Muscle of leg (tissue), 16 donors: ENCODE measurements at places on chromosomes 2 and 18. TPM values are rescaled to one million over a fixed set of nuclear protein-coding genes. Genes with fewer than 3 reads are reported as not detected.

STK25 gene
- total RNA-seq = 207 TPM

CLEC4F gene
- total RNA-seq = 0.09 TPM

DIPK1C gene
- 6.1 TPM for total RNA-seq

TEKT4 gene
- not detected for total RNA-seq

PLGLB1 gene
- 1.6 TPM for total RNA-seq

PROKR1 gene
- total RNA-seq = 1.2 TPM

TNFRSF11A gene
- 2.0 TPM for total RNA-seq

CD8B gene
- 0.31 TPM for total RNA-seq

- H3K4me1 ChIP-seq = peaks cover 24% of the 10 kb centered on the region
- H3K27ac ChIP-seq = no peak overlapping the region
These were observed 7.3 kb upstream of the MLPH start for GRCh38 chr2:237479747-237480146.

- no peak for DNase-seq
- no peaks in the 10 kb centered on the region for H3K4me1 ChIP-seq
- H3K4me3 ChIP-seq = no peak overlapping the region
- H3K27ac ChIP-seq = no peak overlapping the region
- H3K27me3 ChIP-seq = no peaks in the 10 kb centered on the region
These were observed 73.9 kb downstream of the VSNL1 start for GRCh38 chr2:17614174-17614930.

DNA sequence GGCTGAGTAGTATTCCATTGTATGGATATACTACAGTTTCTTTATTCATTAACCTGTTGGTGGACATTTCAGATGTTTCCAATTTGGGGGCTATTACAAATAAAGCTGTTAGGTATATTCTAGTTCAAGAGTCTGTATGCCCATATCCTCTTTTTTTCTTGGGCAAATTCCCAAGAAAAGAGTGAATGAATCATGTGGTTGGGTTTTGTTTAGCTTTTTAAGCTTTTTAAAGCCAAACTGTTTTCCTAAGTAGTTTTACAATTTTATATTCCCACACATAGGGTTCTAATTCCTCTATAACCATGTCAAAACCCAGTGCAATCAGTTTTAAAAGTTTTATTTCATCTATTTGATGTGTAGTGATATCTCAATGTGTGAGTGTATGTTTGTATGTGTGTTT, 44.9 kb upstream of the BAZ2B start:
- no peaks in the 10 kb centered on the region for H3K4me1 ChIP-seq
- no peaks in the 10 kb centered on the region for H3K36me3 ChIP-seq
- no peak overlapping the region for H3K27ac ChIP-seq
- DNase-seq = no peak
- H3K4me3 ChIP-seq = no peak overlapping the region
- H3K27me3 ChIP-seq = no peaks in the 10 kb centered on the region

DNA sequence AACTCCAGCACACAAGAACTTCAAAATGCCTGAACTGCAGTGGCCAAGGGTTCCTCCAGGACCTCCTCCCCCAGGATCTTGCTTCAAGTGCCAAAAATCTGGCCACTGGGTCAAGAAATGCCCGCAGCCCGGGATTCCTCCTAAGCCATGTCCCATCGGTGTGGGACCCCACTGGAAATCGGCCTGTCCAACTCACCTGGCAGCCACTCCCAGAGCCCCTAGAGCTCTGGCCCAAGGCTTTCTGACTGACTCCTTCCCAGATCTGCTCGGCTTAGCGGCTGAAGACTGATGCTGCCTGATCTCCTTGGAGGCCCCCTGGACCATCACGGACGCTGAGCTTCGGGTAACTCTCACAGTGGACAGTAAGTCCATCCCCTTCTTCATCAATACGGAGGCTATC, 306.4 kb downstream of the RBM43 start:
- no peaks in the 10 kb centered on the region for H3K4me1 ChIP-seq
- no peak for DNase-seq
- H3K27ac ChIP-seq = no peak overlapping the region
- no peaks in the 10 kb centered on the region for H3K27me3 ChIP-seq

GRCh38 chr2:158120102-158120501, 18.4 kb downstream of the UPP2 start:
- no peak for DNase-seq
- no peak overlapping the region for H3K4me3 ChIP-seq
- no peak overlapping the region for H3K27ac ChIP-seq
- H3K36me3 ChIP-seq = no peaks in the 10 kb centered on the region
- H3K4me1 ChIP-seq = no peaks in the 10 kb centered on the region

DNA sequence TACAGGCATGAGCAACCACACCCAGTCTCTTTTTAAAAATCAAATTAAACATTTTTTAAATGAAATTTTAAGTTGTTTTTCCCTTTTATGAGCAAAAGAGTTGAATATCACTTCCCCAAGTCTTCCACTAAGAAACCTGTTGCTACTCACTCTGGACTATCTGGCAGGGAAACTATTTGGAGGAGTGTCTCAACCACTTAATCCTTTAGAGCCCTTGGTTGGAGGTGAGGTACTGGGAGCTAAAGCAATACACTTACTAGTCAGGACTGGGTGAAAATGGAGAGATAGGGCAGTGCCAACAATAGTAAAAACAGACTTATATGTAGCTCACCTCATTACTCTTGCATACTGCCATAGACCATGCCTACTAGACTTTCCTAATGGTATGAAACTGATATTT, 135.5 kb downstream of the RND3 start:
- no peaks in the 10 kb centered on the region for H3K4me1 ChIP-seq
- H3K4me3 ChIP-seq = no peak overlapping the region
- no peaks in the 10 kb centered on the region for H3K36me3 ChIP-seq
- H3K27me3 ChIP-seq = no peaks in the 10 kb centered on the region

GRCh38 chr18:67151366-67151765, 365.2 kb downstream of the DSEL start:
- no peak overlapping the region for H3K4me3 ChIP-seq
- peak; percentile 10 for DNase-seq
- no peaks in the 10 kb centered on the region for H3K36me3 ChIP-seq
- no peaks in the 10 kb centered on the region for H3K27me3 ChIP-seq
- no peak overlapping the region for H3K27ac ChIP-seq

GRCh38 chr2:26298286-26298637, 47.7 kb upstream of the SELENOI start:
- DNase-seq = no peak
- H3K4me1 ChIP-seq = peaks cover 16% of the 10 kb centered on the region
- no peak overlapping the region for H3K27ac ChIP-seq
- peak overlapping the region; percentile 54 for H3K4me3 ChIP-seq

DNA sequence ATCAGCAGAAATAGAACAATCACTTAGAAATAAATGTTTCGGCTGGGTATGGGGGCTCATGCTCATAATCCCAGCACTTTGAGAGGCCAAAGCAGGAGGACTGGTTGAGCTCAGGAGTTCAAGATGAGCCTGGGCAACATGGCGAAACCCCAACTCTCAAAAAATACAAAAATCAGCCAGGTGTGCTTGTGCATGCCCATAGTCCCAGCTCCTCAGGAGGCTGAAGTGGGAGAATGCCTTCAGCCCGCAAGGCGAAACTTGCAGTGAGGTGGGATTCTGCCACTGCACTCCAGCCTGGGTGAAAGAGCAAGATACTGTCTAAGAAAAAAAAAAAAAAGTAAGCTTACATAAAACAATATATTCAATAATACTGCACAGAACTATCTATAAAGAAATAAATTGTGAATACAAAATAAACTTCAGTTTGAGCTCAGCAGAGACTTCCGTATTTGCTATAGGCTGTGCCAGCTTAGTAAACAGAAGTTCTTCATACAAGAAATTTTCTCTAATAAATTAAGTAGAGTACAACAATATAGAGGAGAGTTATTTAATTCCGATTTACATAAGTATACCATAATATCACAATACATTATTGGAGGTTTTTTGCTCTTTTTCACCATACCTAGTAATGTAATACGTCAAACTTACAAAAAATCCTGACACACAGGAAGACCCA, 43.6 kb downstream of the SRBD1 start:
- no peaks in the 10 kb centered on the region for H3K27me3 ChIP-seq
- H3K4me1 ChIP-seq = no peaks in the 10 kb centered on the region
- H3K27ac ChIP-seq = peak overlapping the region; percentile 56
- no peak for DNase-seq

- DNase-seq = peak; percentile 75
- no peak overlapping the region for H3K27ac ChIP-seq
- H3K4me1 ChIP-seq = peaks cover 10% of the 10 kb centered on the region
These were observed 2.5 kb downstream of the ARMC9 start for GRCh38 chr2:231200805-231201474.

DNA sequence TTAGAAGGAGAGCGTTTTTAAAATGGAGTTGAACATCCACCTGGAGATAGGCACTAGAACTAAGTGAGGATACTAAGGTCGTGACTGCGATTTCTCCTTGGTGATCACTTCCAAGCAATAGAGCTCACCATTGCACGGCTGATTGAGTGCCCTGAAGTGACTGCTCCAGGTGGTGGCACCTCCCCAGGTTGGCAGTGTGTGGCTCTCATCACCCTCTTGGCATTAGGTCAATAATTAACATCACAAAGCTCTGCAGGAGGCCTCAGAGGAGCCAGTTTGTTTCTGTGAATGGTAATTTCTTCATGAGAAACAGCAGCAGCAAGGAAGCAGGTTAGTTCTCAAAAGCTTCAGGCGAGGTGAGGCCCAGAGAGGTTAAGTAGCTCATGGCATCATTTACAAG, 259.6 kb downstream of the CLIP4 start:
- H3K36me3 ChIP-seq = no peaks in the 10 kb centered on the region
- H3K27me3 ChIP-seq = no peaks in the 10 kb centered on the region
- H3K4me1 ChIP-seq = no peaks in the 10 kb centered on the region
- DNase-seq = no peak

- no peak for DNase-seq
- peaks cover 23% of the 10 kb centered on the region for H3K27me3 ChIP-seq
- peaks cover 30% of the 10 kb centered on the region for H3K4me1 ChIP-seq
- H3K4me3 ChIP-seq = no peak overlapping the region
- no peak overlapping the region for H3K27ac ChIP-seq
These were observed 92.6 kb downstream of the CD8B2 start for GRCh38 chr2:106579750-106580197.

DNA sequence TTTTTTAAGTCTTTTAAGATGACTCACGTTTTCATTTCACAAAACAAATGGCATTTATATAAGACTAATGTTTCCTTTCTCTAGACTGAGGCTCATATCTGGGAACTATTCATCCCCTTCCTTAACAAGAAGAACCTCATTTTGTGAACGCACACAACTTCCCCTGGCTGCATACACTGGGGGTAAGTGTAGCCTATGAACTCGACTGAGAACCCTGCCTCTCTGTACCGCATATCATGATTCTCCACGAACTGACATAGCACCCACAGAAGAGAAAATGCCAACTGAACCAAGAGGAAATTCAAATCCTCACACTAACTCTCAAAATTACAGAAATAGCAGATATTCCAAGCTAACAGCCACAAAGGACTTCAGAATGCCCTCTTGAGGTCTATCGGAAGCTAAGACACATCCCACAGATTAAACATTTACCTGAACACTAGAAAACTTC, 236.7 kb downstream of the TCF4 start:
- no peak overlapping the region for H3K27ac ChIP-seq
- no peaks in the 10 kb centered on the region for H3K27me3 ChIP-seq
- H3K36me3 ChIP-seq = peaks cover 13% of the 10 kb centered on the region
- H3K4me3 ChIP-seq = no peak overlapping the region
- peaks cover 9% of the 10 kb centered on the region for H3K4me1 ChIP-seq

- H3K36me3 ChIP-seq = no peaks in the 10 kb centered on the region
- H3K4me1 ChIP-seq = no peaks in the 10 kb centered on the region
- H3K4me3 ChIP-seq = no peak overlapping the region
- H3K27ac ChIP-seq = no peak overlapping the region
- DNase-seq = no peak
- no peaks in the 10 kb centered on the region for H3K27me3 ChIP-seq
These were observed 13.5 kb downstream of the DPP4 start for GRCh38 chr2:162060532-162060931.

DNA sequence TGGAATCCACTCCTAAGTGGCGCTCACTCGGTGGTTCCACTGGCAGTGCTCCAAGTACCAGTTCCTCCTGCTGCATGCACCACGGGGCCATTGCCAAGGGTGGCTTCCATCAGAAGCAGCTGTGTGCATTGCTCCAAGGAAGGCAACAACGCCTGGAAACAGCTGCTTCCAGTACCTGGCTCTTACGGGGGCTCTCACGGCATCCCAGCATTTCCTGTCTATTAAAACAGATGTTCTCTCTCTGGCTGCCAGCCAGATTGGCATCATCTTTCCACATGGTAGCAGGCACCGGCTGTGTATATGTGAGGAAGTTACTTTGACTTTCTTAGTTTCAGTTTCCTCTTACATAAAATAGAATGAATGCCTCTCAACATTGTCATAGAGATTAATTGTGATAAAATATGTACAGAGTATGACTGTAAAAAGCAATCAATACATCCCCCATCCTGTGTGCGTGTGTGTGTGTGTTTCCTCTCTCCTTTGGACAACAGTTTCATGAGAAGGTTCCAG, 84.9 kb downstream of the CMPK2 start:
- peak; percentile 93 for DNase-seq
- H3K27ac ChIP-seq = peak overlapping the region; percentile 84
- H3K4me1 ChIP-seq = peaks cover 16% of the 10 kb centered on the region
- no peaks in the 10 kb centered on the region for H3K27me3 ChIP-seq
- H3K36me3 ChIP-seq = no peaks in the 10 kb centered on the region

DNA sequence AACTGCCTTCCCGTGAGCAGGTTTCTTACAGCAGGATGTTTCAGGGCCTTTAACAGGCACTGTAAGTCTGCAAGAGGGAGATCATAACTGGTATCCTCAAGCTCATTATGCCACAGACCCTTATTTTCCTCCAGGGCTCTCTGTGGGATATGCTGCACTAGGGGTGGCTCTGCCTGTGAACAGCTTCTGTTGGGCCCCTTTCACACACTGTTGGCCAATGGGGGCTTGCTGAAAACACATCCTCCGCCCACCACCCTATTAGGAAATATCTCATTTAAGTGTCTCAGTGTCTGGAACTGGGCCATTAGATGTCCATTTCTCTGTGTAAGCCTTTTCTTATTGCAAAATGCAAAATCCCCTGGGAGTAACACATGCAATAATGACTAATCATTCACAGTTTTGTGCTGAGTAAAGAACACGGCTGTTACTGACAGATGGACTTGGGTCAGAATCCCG, 414.3 kb upstream of the HS6ST1 start:
- no peak overlapping the region for H3K4me3 ChIP-seq
- no peak overlapping the region for H3K27ac ChIP-seq
- DNase-seq = peak; percentile 43
- peaks cover 14% of the 10 kb centered on the region for H3K4me1 ChIP-seq
- H3K36me3 ChIP-seq = no peaks in the 10 kb centered on the region
- no peaks in the 10 kb centered on the region for H3K27me3 ChIP-seq

DNA sequence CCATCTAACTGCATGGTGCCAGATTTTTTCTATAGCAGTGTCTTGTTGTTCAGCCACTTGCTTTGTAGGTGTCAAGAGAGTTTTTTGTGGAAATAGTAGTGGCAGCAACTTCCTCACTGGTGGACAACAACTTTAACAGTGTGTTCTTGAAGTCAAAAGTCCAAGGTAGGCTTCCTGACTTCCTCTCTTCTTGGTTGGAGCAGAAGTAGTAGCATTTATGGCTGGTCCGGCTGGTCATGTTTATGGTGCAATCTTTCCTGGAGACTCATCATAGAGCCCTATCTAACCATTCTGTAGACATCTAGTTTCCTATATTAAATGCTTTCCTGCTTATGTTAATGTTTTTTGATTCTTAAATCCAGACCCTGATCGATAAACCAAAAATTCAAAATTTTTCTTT, 11.7 kb downstream of the GPR75 start:
- H3K27ac ChIP-seq = no peak overlapping the region
- H3K27me3 ChIP-seq = no peaks in the 10 kb centered on the region
- no peak for DNase-seq
- H3K36me3 ChIP-seq = peaks cover 5% of the 10 kb centered on the region
- no peaks in the 10 kb centered on the region for H3K4me1 ChIP-seq
